Anterior cingulate cortex (tissue), 58 donors: ENCODE measurements at places on chromosomes 1 and 21.

GRCh38 chr1:8763888-8764287, 53.6 kb downstream of the RERE start:
- DNase-seq, result no peak

GRCh38 chr1:3885611-3886010, 14.5 kb downstream of the C1orf174 start:
- no peak for DNase-seq

GRCh38 chr1:111832521-111833155, 76.9 kb downstream of the DDX20 start:
- no peak for DNase-seq

DNA sequence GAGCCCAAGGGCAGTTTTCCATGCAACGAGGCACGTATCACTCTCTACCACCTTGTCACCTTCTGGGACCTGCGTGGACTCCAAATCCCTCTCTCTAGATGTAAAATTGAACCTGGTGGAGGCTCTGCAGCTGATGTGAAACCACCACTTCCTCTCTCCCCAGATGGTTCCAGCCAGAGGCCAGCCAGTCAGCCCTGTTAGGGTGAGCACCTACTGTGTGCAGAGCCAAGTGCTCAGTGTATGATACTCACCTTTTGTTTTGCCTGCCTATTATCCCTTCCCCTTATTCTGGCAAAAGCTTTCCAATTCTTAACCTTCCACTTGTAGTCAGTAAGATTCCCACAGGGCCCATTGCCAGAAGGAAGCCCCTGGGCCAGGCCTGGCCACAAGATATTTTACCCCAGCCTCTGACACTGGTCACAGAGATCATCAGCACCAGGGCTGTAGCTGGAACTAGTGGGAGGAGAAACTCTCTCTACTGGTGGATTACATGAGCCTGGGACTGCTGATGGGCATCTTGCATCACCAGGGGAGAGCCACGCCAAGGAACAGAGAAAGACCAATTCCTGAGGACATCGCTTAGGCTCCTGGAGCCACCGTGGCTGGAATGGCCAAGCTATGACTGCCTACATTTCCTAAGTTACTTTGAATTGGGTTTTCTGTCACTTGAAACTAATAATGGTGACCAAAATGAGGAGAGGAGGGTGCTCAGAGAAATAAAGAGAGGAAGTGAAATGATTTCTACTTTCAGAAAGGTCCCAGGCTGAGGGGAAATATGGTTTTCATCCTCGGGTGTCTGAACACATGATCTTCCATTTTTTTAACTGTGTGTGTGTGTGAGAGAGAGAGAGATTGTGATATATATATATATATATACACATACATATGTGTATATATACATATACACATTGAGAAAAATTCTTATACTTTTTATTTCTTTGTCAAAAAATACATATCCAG, 26.6 kb upstream of the RD3 start:
- DNase-seq, result no peak

GRCh38 chr1:47593013-47593568, 155.2 kb downstream of the FOXD2 start:
- no peak for DNase-seq

DNA sequence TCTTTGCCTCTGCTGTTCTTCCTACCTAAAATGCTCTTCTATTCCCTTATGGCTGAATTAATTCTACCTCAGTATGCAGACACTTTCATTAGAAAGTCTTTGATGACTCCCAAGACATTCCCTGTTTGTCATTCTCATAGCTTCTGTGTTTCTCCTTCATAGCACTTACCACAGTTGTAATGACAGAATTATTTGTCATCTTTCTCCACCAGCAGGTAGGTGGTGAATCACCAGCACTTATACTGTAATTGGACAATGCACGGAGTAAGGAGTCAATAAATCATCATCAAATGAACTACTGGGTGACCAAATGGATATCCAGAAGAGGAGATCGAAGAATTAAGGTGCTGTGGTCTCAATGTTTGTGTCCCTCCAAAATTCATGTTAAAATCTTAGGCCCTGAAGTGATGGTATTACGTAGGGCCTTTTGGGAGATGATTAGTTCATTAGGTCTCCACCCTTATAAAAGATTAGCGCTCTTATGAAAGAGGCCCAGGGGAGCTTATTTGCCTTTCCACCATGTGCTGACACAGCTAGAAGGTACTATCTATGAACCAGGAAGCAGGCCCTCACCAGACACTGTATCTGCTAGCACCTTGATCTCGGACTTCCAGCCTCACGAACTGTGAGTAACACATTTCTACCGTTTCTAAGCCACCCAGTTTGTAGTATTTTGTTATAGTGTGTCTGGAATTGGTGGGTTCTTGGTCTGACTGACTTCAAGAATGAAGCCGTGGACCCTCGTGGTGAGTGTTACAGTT, 2.4 kb upstream of the CCT8 start:
- no peak for DNase-seq

- DNase-seq, result no peak
Observed at GRCh38 chr1:16999863-17000262, 11.9 kb downstream of the ATP13A2 start.

- no peak for DNase-seq
Observed at GRCh38 chr1:59185163-59185860, 111.6 kb upstream of the FGGY start.

- peak; percentile 31 for DNase-seq
Observed at GRCh38 chr1:36650200-36651065, 167.7 kb upstream of the CSF3R start.

GRCh38 chr1:46444466-46444865, 45.2 kb upstream of the DMBX1 start:
- DNase-seq, result no peak

DNA sequence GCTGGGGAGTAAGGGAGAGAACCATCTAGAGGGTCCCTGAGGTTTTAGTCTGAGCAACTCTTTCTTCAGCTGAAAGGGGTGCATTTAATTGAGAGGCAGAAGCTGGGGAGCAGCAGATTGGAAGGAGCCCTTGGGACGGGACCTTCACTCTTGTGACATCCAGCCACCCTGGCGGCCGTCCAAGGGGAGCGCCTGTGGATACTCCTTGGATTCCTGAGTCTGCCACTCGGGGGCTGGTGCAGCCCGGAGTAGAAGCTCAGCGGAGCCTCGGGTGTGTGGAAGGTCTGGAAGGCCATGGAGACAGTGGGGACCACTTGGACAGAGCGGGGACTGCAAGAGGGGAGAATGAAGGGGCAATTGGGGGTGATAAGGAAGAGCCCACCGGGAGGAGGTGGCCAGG, 68.7 kb downstream of the AJAP1 start:
- no peak for DNase-seq

DNA sequence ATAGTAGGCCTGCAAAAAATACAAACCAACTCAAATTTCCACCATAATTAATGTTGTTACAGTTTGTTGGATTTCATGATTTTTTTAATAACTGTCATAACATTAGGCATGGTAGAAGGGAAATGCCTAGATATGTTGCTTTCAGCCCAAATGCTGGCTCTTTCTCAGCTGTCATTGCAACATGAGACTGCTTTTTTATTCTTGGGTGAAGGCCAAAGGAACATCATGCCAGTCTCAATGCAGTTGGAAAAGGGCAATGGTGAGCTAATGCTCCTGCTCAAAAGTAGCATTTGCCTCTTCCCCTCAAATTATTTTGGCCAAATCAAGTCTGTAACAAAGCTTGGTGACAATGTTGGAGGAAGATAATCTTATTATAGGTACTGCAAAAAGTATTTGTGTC, 877.7 kb upstream of the PRMT6 start:
- no peak for DNase-seq

DNA sequence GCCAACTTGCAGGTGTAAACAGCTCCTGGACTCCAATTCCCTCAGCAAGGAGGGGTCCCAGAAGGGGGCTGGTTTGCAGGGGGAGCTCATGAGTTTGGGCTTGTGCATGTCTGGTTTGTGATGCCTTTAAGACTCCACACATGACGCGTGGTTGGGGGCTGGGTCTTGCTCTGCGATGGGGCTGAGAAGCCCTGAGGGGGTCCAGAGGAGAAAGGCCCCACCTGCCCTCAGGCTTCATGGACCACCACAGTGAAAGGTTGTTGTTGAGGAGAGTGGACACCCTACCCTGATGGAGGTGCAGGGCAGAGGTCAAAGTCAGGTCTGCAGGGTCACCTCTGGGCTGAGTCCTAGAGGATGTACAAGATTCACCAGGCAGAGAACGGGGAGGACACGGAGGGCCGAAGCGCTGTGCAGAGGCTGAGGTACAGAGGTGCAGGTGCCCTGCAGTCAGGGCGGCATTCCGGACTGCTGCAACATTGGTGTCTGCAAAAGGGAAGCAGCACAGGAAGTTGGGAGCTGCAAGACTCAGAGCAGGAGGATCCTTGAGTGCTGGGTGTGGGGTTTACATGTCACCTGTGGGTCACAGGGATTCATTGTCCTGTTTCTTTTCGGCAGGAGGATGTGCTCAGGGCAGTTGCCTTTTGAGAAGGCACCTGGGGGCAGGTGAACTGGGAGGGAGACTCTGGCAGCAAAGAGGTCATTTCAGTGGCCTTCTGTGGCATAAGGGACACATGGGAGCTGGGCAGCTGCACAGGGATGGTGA, 399.4 kb downstream of the PTPRU start:
- DNase-seq, result no peak

DNA sequence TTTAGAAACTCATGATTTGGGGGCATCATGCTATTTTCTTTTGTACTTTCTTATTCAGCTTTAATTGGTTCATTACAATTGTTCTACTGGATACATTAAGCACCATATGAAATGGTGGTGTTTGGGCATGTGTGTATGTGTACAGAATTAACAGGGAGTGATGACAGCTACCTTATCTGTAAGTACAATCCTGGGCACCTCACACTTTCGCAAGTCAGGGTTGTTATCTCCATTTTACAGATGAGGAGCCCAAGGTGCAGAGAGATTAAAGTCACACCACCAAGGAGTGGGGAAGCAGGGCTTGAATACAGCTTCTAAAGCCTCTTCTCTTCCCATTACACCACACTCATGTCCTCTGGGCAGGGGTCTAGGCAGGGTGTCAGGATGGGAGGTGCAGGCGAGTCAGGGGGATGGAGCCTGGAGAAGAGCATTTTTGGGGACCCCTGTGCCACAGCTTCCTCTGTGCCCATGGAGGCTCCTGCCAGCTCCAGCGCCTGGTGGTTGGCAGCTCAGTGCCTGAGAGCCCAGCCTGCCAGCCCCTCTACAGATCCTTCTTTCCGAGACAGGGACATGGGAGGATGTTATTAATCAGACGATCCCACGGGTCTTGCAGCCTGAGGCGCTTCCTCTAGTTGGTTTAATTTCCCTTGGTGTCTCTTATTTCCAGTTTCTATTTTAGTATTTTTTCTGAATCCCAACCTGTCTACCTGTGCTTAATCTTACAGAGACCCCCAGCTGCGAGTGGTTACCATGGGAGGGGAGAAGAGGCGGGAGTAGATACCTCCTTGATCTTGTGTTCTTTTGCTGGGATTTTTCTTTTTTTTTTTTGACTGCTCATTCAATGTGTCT, 126.2 kb upstream of the CD34 start:
- no peak for DNase-seq

GRCh38 chr1:218665221-218665620, 320.1 kb downstream of the TGFB2 start:
- peak; percentile 46 for DNase-seq

DNA sequence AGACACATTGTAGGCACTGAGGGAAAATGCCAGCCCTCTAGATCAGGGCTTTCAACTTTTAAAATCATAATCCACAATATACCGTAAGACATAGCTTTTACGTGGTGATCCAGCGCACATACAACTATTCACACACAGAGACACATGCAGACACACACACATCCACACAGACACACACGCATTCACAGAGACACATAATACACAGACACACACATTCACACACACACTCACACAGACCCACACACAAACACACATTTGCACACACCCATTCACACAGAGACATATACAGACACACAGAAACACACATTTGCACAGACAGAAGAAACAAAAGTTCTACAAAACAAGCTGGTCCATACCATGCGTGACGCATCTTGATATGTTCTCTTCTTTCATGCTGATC, 244.5 kb downstream of the RHOU start:
- DNase-seq, result no peak

- DNase-seq, result no peak
Observed at GRCh38 chr1:53066891-53067738, 5.1 kb downstream of the PODN start.

GRCh38 chr1:36922071-36922470, 112.2 kb downstream of the GRIK3 start:
- DNase-seq, result no peak

DNA sequence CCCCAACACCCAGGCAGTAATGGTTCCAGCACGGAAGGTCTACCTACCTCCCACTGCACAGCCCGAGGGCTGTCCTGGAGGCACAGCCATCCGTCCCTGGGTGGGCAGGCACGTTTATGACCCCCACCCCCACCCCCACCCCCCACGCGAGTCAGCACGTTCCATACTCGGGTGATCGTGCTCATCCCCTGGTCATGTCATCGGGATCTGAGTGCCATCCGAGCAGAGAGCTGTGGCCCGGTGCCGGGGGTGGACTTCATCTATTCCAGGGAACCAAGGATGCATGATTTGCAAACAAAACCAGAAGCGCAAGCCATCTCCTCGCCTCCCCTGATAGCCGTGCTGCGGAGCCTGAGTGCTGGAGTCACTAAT, 1.1 kb downstream of the TSPEAR start:
- DNase-seq, result no peak

DNA sequence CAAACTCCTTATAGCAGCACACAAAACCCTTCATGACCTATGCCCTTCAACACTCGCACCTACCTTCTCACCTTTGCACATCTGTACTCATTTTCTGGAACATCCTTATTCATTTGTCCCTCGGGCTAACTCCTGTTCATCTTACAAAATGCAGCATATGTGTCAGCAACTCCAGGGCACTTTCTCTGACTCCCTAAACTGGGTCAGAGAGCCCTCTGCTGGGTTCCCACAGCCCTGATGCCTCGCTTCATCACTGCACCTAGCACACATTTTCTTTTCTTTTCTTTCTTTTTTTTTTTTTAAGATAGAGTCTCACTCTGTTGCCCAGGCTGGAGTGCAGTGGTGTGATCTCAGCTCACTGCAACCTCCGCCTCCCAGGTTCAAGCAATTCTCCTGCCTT, 54.0 kb downstream of the RAB3B start:
- no peak for DNase-seq

GRCh38 chr21:35681946-35682345, 378.4 kb downstream of the SETD4 start:
- DNase-seq, result no peak

- DNase-seq, result no peak
Observed at GRCh38 chr1:155014709-155015508, 12.3 kb downstream of the ZBTB7B start.

DNA sequence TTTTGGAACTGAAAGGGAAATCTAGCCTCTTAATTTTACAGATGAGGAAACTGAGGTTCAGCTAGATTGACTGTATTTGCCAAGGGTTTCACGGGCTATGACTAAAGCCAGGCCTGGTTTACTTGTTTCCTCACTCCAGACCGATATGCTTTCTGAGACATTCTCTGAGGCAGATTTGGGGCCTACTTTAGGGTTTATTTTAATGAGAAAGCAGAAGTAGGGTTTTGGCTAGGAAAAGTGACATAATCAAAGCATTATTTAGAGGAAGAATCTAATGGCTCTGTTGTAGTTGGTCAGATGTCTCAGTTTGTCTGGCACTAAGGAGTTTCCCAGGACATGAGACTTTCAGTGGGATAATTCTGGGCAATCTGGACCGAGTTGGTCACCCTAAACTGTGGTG, 1.5 kb upstream of the RPTN start:
- no peak for DNase-seq
